ENCODE measurements at places on chromosomes 12 and 14. TPM values are rescaled to one million over a fixed set of nuclear protein-coding genes. Genes with fewer than 3 reads are reported as not detected.
A peak's percentile ranks its signal among the peaks of the same experiment; 100 is the strongest.

- H3K4me3 ChIP-seq, result no peak overlapping the region
- no peaks in the 10 kb centered on the region for H3K27me3 ChIP-seq
- DNase-seq, result no peak
- H3K27ac ChIP-seq, result no peak overlapping the region
- H3K36me3 ChIP-seq, result no peaks in the 10 kb centered on the region
These were observed 68.2 kb downstream of the FBXW8 start for GRCh38 chr12:116978791-116979508.

GRCh38 chr14:94407906-94408305, 19.5 kb upstream of the SERPINA1 start:
- no peaks in the 10 kb centered on the region for H3K36me3 ChIP-seq
- H3K27ac ChIP-seq, result no peak overlapping the region
- H3K4me1 ChIP-seq, result no peaks in the 10 kb centered on the region
- DNase-seq, result no peak

The CCDC197 gene
- not detected for total RNA-seq

DNA sequence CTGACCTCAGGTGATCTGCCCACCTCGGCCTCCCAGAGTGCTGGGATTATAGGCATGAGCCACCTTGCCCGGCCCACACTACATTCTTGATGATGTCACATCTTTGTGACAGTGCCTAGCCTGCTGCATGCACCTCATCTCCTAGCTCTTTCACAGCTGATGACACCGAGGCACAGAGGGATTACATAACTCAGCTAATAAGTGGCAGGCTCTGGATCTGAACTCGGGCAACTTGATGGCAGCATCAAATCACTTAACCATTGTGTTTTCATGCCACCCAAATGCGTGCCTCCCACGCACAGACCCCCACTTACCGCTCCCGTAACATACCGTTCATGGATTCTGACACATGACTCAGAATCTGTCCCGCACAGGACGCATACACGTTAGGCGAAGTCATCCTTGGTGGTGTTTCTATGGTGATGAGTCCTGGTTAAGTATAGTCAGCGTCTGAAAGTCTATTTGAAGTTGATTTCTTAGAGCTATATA, 7.4 kb downstream of the TMEM120B start:
- no peak overlapping the region for H3K27ac ChIP-seq
- peaks cover 2% of the 10 kb centered on the region for H3K27me3 ChIP-seq
- peaks cover 7% of the 10 kb centered on the region for H3K4me1 ChIP-seq
- DNase-seq, result no peak
- H3K4me3 ChIP-seq, result no peak overlapping the region

- H3K27me3 ChIP-seq, result no peaks in the 10 kb centered on the region
- no peak overlapping the region for H3K4me3 ChIP-seq
- no peaks in the 10 kb centered on the region for H3K36me3 ChIP-seq
These were observed 5.7 kb upstream of the KLRK1 start for GRCh38 chr12:10395390-10395998.

GRCh38 chr12:40117818-40118217, 11.9 kb upstream of the SLC2A13 start:
- no peak for DNase-seq
- no peak overlapping the region for H3K27ac ChIP-seq
- no peaks in the 10 kb centered on the region for H3K4me1 ChIP-seq
- no peaks in the 10 kb centered on the region for H3K36me3 ChIP-seq
- H3K27me3 ChIP-seq, result no peaks in the 10 kb centered on the region
- no peak overlapping the region for H3K4me3 ChIP-seq

The SMIM41 gene
- total RNA-seq, result not detected

The INHBE gene
- total RNA-seq, result not detected

- no peak overlapping the region for H3K27ac ChIP-seq
- no peak for DNase-seq
- H3K27me3 ChIP-seq, result peaks cover 1% of the 10 kb centered on the region
- peaks cover 7% of the 10 kb centered on the region for H3K4me1 ChIP-seq
These were observed 53.5 kb upstream of the RAP1B start for GRCh38 chr12:68557011-68557730.

DNA sequence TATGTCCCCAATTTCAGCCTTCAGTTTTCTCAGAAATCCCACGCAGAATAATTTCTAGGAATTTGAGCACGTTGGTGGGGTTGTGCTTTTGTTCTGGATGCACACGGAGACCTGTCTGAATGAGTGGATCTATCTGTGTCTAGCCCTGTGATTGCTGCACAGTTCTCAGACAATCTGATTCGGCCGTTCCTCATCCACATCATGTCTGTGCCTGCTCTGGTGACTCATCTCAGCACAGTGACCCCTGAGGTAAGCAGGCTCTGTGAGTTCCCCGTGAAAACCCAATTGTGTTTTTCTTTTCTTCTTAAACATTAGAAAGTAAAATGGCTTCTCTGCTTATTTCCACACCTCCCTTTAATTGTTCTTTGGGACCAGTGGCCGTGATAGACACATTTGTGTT, 20.2 kb downstream of the UBE3B start:
- no peak overlapping the region for H3K4me3 ChIP-seq
- H3K36me3 ChIP-seq, result peaks cover 61% of the 10 kb centered on the region
- no peak for DNase-seq

The GPR137C gene
- 3.3 TPM for total RNA-seq

DNA sequence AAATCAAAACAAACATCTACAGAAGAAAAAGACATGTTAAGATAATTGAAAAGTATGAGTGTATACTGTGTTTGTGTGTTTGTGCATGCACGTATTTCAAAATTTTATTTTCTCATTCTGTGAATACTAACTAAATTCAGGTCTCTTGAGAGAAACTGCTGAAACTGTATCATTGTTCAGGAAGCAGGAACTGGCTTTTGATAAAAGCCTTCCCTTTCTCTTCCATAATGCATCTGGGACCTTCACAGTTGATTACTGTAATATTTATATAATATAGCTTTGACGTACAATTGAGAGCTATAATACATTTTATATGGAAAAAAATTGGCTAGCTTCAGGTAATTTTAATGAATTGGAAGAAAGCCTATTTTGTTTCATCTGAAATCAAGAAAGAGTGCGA, 993.5 kb downstream of the SLC6A15 start:
- no peaks in the 10 kb centered on the region for H3K4me1 ChIP-seq
- H3K36me3 ChIP-seq, result no peaks in the 10 kb centered on the region
- no peak for DNase-seq
- H3K27me3 ChIP-seq, result no peaks in the 10 kb centered on the region

GRCh38 chr12:53214687-53215455, 7.8 kb upstream of the ITGB7 start:
- peaks cover 64% of the 10 kb centered on the region for H3K4me1 ChIP-seq
- H3K27me3 ChIP-seq, result peaks cover 22% of the 10 kb centered on the region
- peaks cover 8% of the 10 kb centered on the region for H3K36me3 ChIP-seq
- peak; percentile 71 for DNase-seq
- peak overlapping the region; percentile 73 for H3K4me3 ChIP-seq

- DNase-seq, result no peak
- H3K36me3 ChIP-seq, result no peaks in the 10 kb centered on the region
- no peak overlapping the region for H3K27ac ChIP-seq
These were observed 50.7 kb downstream of the TMTC1 start for GRCh38 chr12:29733060-29733459.

The SCNN1A gene
- 2.2 TPM for total RNA-seq

GRCh38 chr14:98949051-98949450, 322.9 kb downstream of the BCL11B start:
- no peak for DNase-seq
- H3K27me3 ChIP-seq, result peaks cover 2% of the 10 kb centered on the region
- H3K4me3 ChIP-seq, result no peak overlapping the region
- no peak overlapping the region for H3K27ac ChIP-seq

- H3K4me3 ChIP-seq, result no peak overlapping the region
- peak; percentile 67 for DNase-seq
- peaks cover 33% of the 10 kb centered on the region for H3K36me3 ChIP-seq
- peaks cover 22% of the 10 kb centered on the region for H3K4me1 ChIP-seq
These were observed 5.8 kb upstream of the SLC48A1 start for GRCh38 chr12:47767216-47767724.

- H3K27me3 ChIP-seq, result peaks cover 4% of the 10 kb centered on the region
- H3K4me3 ChIP-seq, result no peak overlapping the region
- no peak overlapping the region for H3K27ac ChIP-seq
- H3K36me3 ChIP-seq, result no peaks in the 10 kb centered on the region
These were observed 124.9 kb downstream of the PRMT8 start for GRCh38 chr12:3615862-3616261.

DNA sequence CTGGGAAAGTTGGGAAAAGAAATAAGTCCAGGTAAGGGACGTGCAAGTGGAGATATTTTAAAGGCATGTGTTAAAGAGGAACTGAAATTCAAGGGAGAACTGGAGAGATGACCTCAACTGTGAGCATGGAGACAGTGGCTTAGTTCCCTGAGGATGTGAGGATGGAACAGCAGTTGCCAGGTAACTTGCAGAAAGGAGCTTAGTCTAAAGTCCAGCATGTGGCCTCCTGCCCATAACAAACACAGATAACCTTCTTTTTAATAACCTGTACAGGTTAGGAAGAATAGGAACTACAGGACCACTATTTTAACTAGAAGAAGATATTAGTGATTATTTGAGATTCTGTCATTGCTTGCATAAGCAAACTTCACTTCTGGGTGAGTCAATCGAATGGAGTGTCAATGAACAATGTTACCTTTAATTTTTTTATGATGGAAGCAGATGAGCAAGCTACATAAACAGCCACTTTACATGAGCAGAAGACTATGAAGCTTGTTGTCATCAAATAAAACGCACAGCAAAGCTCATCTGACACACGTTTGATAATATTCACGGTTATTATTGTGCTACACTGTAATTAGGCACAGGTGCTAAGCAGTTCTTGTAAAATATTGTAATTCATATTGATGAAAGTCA, 291.7 kb upstream of the DDHD1 start:
- peaks cover 4% of the 10 kb centered on the region for H3K4me1 ChIP-seq
- H3K27me3 ChIP-seq, result no peaks in the 10 kb centered on the region
- H3K27ac ChIP-seq, result no peak overlapping the region
- H3K4me3 ChIP-seq, result no peak overlapping the region

DNA sequence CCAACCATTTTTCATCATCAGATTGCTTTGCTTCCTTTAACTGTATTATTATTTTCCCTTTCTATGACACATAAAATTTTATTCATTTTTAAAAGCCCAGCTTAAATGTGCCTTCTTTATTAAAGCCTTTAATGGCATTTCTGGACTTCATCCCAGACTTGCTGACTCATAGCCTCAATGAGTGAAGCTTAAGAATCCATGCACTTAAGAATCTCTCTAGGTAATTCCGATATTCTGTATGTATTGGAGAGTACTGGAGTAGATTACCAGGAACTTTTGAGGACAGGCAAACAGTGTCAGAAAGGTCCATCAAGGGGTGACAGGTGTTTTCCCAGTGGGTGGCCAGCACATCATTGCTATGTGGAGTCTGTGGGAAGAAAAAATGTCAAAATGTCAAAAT, 107.9 kb downstream of the PTPRQ start:
- DNase-seq, result no peak
- no peaks in the 10 kb centered on the region for H3K4me1 ChIP-seq
- no peak overlapping the region for H3K27ac ChIP-seq
- no peaks in the 10 kb centered on the region for H3K36me3 ChIP-seq
- no peaks in the 10 kb centered on the region for H3K27me3 ChIP-seq

- no peak overlapping the region for H3K4me3 ChIP-seq
- H3K36me3 ChIP-seq, result no peaks in the 10 kb centered on the region
- DNase-seq, result no peak
- peaks cover 1% of the 10 kb centered on the region for H3K27me3 ChIP-seq
- no peaks in the 10 kb centered on the region for H3K4me1 ChIP-seq
These were observed 96.3 kb downstream of the ST8SIA1 start for GRCh38 chr12:22238211-22238610.

The SMCO3 gene
- 0.13 TPM for total RNA-seq

- H3K27me3 ChIP-seq, result peaks cover 2% of the 10 kb centered on the region
- peak overlapping the region; percentile 6 for H3K27ac ChIP-seq
- no peak for DNase-seq
- no peak overlapping the region for H3K4me3 ChIP-seq
These were observed 174.4 kb downstream of the MON2 start for GRCh38 chr12:62640910-62641448.

DNA sequence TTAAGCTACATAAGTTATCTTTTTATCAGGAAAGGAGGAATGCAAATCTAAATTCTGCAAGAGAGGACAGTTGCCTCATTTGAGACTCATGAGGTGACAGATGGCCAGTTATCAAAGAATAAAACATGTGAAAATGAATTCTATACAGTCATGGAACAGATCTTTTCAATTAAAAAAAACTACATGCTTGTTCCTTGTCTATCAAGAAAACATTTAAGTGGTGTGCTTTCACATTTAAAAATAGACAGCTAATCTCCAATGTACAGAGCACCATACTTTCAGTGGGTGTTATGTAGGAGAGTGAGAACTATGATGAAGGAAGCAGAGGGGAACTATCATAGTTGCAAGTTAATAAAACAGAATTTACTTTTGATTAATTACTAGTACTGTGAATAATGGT, 76.7 kb upstream of the TTC7B start:
- no peak for DNase-seq
- H3K27me3 ChIP-seq, result no peaks in the 10 kb centered on the region
- peaks cover 3% of the 10 kb centered on the region for H3K4me1 ChIP-seq
- no peak overlapping the region for H3K27ac ChIP-seq
- no peak overlapping the region for H3K4me3 ChIP-seq

DNA sequence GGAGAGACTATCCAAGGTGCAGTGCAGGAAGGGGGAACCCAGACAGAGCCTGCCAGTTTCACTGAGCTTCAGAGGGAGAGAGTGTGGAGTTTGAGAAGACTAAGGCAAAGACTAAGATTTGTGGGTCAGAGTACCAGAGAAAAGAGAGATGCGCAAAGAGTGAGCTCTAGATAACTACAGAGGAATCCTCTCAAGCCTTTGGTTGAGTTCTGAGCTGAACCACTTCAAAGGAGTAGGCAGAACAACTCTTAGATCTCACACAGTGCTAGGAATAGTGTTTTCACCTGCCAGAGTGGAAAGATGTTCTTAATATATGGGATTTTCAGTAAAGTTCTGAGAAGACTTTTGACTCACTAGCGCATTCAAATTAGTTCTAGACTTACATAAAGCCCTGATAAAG, 10.7 kb upstream of the M6PR start:
- DNase-seq, result no peak
- H3K36me3 ChIP-seq, result no peaks in the 10 kb centered on the region

DNA sequence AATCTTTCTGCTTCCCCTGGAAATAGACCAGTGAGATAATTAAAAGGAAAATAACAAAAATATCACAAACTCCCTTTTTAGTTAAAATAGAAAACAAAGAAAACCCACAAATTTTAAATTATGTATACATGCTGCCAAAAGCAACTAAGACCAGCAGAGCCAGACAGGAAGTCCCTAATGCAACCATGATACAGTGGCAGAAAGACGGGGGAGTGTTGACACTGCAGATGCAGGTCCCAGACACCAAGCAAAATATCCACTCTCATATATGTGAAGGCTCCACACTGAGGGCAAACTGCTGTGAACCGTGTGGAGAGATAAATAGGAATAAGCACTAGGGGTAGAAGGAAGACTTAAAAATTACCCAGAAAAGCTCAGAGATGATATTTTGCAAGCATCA, 401.0 kb downstream of the BTG1 start:
- no peaks in the 10 kb centered on the region for H3K27me3 ChIP-seq
- no peak overlapping the region for H3K4me3 ChIP-seq
- no peaks in the 10 kb centered on the region for H3K4me1 ChIP-seq
- H3K36me3 ChIP-seq, result no peaks in the 10 kb centered on the region

GRCh38 chr12:4301932-4302501, 19.0 kb upstream of the TIGAR start:
- H3K4me3 ChIP-seq, result no peak overlapping the region
- DNase-seq, result no peak

- H3K36me3 ChIP-seq, result peaks cover 67% of the 10 kb centered on the region
- DNase-seq, result no peak
- peak overlapping the region; percentile 70 for H3K27ac ChIP-seq
These were observed 210.4 kb downstream of the ETV6 start for GRCh38 chr12:11859705-11860425.

The CIROP gene
- not detected for total RNA-seq

GRCh38 chr14:95295600-95296376, 23.9 kb downstream of the CLMN start:
- peaks cover 6% of the 10 kb centered on the region for H3K27me3 ChIP-seq
- H3K4me3 ChIP-seq, result no peak overlapping the region
- no peaks in the 10 kb centered on the region for H3K36me3 ChIP-seq
- no peak for DNase-seq

The RTL1 gene
- total RNA-seq, result 0.18 TPM
